ENCODE measurements at places on chromosomes 6 and 20. TPM values are rescaled to one million over a fixed set of nuclear protein-coding genes. Genes with fewer than 3 reads are reported as not detected.

Gene HLA-DMB
- polyA plus RNA-seq, result 74.8 TPM

Gene ABHD16B
- not detected for polyA plus RNA-seq

Gene HMGCLL1
- 1.5 TPM for polyA plus RNA-seq

Gene C6orf118
- 3.8 TPM for polyA plus RNA-seq

Gene LY6G6C
- 0.69 TPM for polyA plus RNA-seq

Gene ANKRD66
- polyA plus RNA-seq, result not detected

Gene NEU1
- polyA plus RNA-seq, result 78.1 TPM

Gene SLC17A1
- polyA plus RNA-seq, result 36.0 TPM

Gene POLR3F
- polyA plus RNA-seq, result 15.0 TPM

Gene NMBR
- polyA plus RNA-seq, result 0.28 TPM

Gene TTK
- polyA plus RNA-seq, result 21.1 TPM

Gene PRSS16
- polyA plus RNA-seq, result 0.61 TPM

Gene CLPSL2
- polyA plus RNA-seq, result not detected

Gene HAO1
- polyA plus RNA-seq, result not detected

Gene RXRB
- polyA plus RNA-seq, result 67.5 TPM

DNA sequence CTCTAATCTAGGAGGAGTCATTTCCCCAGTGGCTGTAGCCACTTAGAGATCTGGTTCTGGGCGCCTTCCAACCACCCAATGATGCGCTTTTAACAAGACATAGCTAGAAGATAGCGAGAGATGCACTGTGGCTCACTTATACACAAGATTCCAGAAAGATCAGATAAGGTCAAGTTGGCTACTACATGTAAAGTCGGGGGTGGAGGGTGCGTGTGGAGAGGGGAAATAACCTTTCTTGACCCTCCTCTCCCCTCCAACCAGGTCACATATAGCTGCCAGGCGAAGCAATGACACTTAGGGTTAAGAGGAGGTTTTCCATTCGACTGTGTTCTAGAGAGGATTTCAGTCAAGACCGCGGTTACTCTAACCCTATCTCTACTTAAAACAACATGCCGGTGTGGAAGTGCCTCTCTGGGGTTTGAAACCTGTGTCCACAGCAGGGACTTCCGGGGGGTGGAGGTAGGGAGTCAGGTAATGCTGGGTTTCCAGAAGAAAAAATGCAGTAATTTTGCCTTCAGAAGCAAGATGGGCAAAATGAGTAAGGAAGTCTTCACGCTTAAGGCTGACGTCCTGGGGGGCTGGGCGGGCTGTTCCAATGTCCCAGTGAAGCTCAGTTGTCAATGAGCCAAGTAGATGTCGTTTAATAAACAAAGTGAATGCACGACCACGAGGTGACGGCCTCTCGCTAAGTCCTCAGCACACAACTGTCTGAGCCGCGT is 1.8 kb upstream of the SIM1 start:
- no peak for DNase-seq

GRCh38 chr20:57919049-57919448 is 209.2 kb upstream of the PMEPA1 start:
- DNase-seq, result no peak

GRCh38 chr6:4929097-4929718 is 74.6 kb downstream of the RPP40 start:
- no peak for DNase-seq

- DNase-seq, result no peak
Measured at GRCh38 chr6:34463849-34464248, 2.0 kb upstream of the PACSIN1 start.

GRCh38 chr6:89954721-89955148 is 60.5 kb downstream of the GJA10 start:
- DNase-seq, result no peak

GRCh38 chr20:5680192-5680591 is 70.0 kb upstream of the SHLD1 start:
- no peak for DNase-seq

GRCh38 chr6:16333580-16333979 is 95.2 kb downstream of the GMPR start:
- no peak for DNase-seq

GRCh38 chr6:22043284-22043962 is 253.4 kb downstream of the PRL start:
- DNase-seq, result no peak

DNA sequence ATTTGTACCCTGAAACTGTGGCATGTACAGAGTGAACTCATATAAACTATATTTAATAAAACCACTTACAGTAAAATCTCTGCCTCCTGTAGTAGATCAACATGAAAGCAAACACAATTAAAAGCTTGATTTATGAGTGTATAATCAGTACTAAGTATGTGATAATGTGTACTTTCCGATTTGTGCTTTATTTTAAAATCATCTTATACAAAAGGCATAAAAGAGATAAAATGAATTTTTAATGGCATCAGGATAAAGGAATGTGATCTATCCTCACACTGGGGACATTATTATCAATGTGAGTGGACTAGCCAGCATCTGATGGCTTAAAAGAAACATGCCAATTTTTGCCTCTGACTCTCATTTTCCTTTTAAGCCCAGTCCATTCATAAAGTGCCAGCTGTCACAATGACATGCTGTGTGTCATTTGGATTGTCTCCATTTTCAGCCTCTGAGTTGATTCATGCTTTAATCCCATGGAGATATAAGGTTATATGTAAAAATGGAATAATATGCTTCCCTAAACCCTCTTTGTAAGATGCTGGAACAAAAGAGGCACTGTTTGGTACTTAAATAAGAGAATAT is 831.6 kb upstream of the EYS start:
- DNase-seq, result no peak

- no peak for DNase-seq
Measured at GRCh38 chr20:11083841-11084240, 410.0 kb upstream of the JAG1 start.

- no peak for DNase-seq
Measured at GRCh38 chr6:56046576-56046975, 171.2 kb upstream of the BMP5 start.

- DNase-seq, result no peak
Measured at GRCh38 chr6:116036075-116036773, 24.5 kb downstream of the FRK start.

GRCh38 chr6:26057899-26058298 is 29.3 kb upstream of the HFE start:
- DNase-seq, result no peak

- DNase-seq, result no peak
Measured at GRCh38 chr20:54573838-54574237, 98.4 kb downstream of the DOK5 start.

- DNase-seq, result no peak
Measured at GRCh38 chr20:14701326-14701725, 363.9 kb upstream of the FLRT3 start.

GRCh38 chr6:24284006-24284405 is 73.9 kb downstream of the DCDC2 start:
- DNase-seq, result no peak

- DNase-seq, result no peak
Measured at GRCh38 chr20:11304795-11305194, 612.9 kb upstream of the BTBD3 start.

- DNase-seq, result no peak
Measured at GRCh38 chr6:2542858-2543218, 207.9 kb downstream of the MYLK4 start.

DNA sequence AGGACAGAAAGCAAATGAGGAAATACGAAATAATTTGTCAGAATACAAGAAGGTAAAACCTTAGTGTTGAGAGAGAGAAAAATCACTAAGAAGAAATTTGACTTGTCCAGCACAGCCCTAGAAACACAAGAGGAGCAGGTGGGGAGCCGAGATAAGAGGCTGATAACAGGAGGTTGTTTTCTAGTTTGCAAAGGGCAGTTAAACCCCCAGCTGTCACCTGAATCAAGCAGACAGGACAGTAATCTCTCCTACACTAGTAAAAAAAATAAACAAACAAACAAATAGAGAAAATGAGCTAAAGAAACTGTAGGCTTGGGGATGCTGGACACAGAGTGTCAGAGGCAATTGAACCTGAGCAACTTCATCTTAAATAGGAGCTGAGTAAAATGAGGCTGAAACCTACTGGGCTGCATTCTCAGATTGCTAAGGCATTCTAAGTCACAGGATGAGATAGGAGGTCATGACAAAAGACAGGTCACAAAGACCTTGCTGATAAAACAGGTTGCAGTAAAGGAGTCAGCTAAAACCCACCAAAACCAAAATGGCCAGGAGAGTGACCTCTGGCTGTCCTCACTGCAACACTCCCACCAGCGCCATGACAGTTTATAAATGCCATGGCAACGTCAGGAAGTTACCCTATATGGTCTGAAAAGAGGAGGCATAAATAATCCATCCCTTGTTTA is 40.4 kb downstream of the FAM184A start:
- no peak for DNase-seq

- DNase-seq, result no peak
Measured at GRCh38 chr6:7112741-7113313, 5.1 kb downstream of the RREB1 start.

GRCh38 chr20:35306931-35307517 is 14.8 kb upstream of the FAM83C start:
- no peak for DNase-seq

DNA sequence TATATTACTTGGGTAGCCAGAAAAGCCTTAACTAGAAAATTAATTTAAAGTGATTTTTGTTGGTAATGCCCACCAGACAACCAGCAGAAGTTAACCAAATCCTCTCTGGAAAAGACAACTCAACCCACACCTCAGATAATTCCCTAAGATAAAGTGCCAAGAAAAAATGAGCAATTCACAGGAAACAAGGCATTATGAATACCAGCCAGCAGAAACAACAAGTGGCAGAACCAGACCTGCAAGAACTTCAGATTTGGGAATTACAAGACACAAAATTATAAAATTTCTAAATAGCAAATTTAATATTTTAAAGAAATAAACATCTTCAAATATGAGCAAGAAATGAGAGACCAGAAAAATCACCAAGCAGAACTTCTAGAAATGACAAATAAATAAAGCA is 80.0 kb upstream of the MRPS10 start:
- DNase-seq, result no peak

DNA sequence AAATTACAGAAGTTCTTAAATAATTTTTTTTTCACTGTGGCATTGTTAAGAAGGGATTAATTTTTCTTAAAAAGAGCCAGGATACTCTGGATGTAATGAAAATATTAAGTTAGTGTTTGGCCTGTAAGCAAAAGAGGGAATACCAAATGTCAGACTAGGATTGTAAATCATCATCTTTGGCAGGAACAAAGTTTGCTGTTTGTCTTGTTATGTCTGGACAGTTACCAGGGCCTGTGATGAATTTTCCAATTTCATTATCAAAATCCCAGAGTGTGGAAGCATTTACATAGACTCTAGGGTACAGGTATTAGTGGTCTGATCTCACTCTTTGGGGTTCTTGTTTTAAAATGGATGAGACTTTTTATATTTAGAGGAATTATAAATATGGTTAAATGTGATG is 26.1 kb downstream of the CEP57L1 start:
- DNase-seq, result no peak

DNA sequence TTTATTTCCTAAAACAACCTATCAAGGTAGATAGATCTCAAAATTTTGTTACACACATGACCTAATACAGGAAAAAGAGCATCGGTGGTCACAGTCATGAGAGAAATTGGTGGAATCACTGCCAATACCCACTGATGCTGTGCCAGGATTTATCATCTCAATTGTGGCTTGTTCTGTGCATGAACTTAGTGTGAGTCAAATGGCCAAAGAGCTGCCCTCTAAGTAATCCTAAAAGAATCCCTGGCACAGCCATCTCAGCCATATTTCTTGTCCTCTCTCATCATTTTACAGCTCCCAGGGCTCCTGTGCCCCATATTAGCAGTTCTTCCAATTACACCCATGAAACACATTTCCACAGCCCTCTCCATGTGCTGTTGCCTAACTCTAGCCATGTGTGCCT is 6.1 kb downstream of the GSTA5 start:
- DNase-seq, result no peak

DNA sequence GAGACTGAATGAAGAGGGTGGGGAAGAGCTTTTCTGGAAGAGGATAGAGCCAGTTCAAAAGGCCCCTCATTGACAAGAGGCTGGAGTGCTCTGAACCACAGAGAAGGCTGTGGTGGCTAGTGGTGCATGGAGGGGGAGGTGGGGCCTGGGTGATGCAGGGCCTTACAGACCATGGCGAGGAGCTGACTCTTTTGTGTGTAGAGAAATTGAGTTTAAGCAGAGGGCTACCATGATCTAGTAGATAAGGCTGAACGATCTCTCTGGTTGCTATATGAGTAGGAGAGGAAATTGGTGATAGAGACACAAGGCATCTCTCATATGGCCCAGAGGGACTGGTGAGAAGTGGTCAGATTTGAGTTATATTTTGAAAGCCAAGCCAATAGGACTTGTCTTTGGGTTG is 137.6 kb downstream of the UST start:
- no peak for DNase-seq

DNA sequence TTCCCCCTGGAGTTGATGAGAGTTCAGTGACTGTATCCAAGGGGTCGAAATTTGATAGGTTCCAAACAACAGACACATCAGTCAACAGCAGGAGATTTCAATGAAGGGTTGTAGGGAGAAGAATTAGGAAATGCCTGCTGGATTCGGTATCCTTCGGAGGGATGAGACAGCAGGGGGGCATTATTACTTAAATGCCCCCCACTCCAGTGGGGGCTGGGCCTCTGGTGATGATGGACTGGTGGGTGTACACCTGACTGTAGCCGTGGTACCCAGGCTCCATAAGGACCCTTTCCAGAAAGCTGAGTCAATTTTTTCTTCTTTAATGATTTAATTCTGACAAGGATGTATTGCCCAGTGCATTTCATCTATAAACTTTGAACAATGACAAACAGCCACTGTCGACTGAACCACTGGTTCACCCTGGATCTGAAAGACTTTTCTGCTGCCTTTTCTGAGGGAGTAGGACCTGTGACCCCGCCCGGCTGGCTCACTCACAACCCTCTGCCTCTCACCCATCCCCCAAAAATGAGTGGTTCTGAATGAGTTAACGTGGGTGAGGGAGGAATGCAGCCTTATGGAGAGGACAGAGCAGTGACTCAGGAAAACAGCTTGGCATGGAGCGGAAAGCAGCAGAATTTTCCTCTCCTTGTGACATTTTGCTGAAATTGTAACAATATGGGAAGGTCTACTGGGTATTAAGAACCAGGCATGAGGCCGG is 41.0 kb downstream of the ZMYND8 start:
- no peak for DNase-seq

DNA sequence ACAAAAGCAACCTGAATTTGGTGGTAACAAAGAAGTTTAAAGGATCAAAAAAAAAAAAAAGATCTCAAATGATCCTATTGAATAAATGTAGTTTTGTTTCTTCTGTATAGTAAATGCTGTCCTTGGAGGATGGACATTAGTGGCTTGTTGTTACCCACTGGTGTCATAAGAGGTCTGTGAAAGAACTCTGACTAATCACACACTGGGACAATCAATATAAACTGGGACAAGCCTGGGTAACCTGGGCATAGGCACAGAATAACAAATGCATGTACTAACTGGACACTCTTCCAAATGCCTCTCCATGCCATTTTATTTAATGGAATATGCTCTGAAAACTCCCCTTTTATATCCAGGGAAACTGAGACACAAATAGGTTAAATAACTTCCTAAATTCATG is 241.4 kb downstream of the DOK5 start:
- no peak for DNase-seq

DNA sequence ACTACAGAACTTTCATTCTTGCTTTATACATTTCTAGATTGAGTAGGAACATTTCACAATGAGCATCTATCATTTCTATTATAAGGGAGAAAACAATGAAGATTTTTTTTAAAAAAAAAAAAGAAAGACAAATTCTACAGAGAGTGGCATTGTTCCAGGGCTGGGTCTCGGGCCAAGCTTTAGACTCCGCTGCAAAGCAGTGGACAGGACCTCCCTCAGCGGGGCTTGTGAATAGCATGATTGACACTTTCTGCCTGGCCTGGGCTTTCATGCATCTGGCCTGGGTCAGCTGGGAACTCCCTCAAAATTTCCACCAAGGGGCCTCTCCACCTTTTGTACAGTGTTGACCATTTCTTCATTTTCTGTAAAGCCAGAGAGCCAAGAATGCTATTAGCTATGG is 55.8 kb upstream of the HIVEP2 start:
- no peak for DNase-seq
